ENCODE measurements at places on chromosomes 7 and 10. TPM values are rescaled to one million over a fixed set of nuclear protein-coding genes. Genes with fewer than 3 reads are reported as not detected.

HHEX gene
- total RNA-seq: 0.19 TPM

WEE2 gene
- not detected for total RNA-seq

CD36 gene
- total RNA-seq: not detected

ZNF239 gene
- 0.90 TPM for total RNA-seq

All from activated CD8-positive, alpha-beta memory T cell treated with anti-CD3 and anti-CD28 coated beads for 36 hours (primary cell).